ENCODE measurements at places on chromosomes 11 and 22.

DNA sequence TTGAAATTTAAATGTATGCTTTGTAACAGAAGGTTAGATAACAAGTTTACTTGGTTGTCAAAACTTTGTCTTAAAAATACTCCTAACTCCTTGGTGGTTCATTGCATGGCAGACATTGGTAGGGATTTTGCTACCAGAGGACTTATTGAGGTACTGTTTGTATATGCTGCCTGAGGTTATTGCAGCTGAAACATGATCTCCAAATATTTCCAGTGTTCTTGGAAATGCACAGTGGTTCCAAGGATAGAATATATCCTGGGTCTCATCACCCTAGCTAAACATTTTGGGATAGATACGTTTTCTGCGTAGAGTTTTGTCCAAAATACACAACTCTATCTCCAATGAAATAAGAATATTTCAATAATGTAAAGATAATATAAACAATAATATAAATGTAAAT is 109.2 kb downstream of the RAB38 start:
- DNase-seq: no peak

- no peak for DNase-seq
Measured at GRCh38 chr11:120719348-120719747, 207.8 kb downstream of the GRIK4 start.

DNA sequence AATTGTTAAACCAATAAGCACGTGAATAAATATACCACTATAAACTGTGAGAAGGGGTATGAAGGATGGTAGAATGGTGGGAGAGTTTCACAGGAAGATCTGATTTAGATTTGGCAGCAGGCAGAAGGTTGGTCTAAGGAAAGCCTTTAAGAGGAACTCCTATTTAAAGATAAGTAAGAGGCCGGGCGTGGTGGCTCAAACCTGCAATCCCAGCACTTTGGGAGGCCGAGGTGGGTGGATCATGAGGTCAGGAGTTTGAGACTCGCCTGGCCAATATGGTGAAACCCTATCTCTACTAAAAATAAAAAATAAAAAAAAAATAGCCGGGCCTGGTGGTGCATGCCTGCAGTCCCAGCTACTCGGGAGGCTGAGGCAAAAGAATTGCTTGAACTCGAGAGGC is 45.8 kb upstream of the CXCR5 start:
- DNase-seq: no peak

- no peak for DNase-seq
Measured at GRCh38 chr11:118050208-118050891, 26.5 kb upstream of the TMPRSS4 start.

GRCh38 chr11:37968148-37968547 is 1370.1 kb upstream of the RAG2 start:
- DNase-seq: no peak

GRCh38 chr22:24059793-24060192 is 48.7 kb downstream of the CABIN1 start:
- no peak for DNase-seq

GRCh38 chr11:58774164-58774593 is 42.4 kb upstream of the GLYAT start:
- no peak for DNase-seq

DNA sequence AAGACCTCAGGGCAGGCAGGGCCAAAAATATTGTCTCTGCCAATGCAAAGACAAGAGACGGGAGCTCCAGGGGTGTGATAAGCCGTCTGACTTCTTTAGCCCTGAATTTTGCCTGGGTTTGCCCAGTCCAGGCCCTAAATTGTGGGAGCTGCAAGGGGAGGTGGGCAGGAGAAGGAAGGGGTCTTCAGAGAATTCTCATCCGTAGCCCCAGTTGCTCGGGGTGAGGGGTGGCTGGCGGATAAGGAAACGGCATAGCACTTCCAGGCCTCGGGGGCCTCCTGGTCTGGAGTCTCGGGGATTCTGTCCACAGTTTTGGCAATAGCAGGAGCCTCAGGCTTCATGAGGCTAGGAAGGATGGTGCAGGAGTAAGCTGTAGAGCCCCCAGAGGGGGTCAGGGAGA is 7.4 kb downstream of the CD5 start:
- no peak for DNase-seq

DNA sequence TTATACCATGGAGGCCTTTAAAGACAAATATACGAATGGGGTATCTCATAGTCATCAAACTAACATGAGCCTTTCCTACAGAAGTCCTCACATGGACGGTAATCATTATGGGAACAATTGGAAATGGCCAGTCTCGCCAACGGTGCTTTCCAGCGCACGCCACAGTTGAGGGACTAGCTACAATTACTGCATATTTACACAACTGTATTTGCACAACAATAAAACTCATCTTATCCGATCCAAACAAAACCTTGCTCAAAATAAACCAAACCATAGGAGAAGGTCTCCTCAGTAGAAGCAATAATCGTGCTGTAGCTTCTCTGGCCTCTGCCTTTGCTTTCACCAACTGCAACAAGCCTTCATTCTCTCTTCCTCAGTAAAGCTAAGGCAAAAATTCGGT is 5.9 kb downstream of the CADM1 start:
- no peak for DNase-seq

- no peak for DNase-seq
Measured at GRCh38 chr11:108916935-108917334, 252.1 kb downstream of the DDX10 start.

GRCh38 chr22:44595841-44596341 is 97.9 kb upstream of the RTL6 start:
- no peak for DNase-seq

DNA sequence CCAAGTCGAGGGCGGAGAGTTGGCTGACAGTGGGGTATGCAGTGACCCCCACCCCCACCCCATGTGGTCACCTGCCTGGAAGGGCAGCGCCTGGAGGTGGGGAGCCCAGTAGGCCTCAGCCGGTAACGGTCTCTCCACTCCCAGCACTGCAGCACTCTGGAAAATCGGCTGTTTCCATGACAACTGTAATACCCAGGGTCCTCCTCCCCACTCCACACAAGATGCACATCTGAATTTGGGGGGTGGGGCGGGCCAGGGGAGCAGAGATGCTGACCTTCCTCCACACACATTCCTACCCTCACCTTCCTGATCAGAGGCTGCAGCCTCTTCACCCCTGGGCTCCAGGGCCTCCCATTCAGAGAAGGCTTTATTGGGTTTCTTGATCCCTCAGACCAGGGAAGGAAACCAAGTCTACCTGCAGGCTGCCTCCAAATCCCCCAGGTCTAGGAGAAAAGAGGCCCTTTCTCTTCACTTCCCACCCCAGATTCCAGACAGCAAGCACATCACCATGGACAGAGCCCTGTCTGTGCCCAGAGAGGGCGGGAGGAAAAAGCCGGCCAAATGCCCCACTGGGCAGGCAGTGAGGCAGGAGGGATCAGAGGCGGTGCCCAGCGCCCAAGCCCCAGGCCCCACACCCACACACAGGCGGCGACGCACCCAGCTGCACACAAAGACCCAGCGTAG is 46.5 kb downstream of the SLC22A12 start:
- no peak for DNase-seq

- DNase-seq: no peak
Measured at GRCh38 chr11:58796333-58796732, 48.2 kb downstream of the GLYATL2 start.

DNA sequence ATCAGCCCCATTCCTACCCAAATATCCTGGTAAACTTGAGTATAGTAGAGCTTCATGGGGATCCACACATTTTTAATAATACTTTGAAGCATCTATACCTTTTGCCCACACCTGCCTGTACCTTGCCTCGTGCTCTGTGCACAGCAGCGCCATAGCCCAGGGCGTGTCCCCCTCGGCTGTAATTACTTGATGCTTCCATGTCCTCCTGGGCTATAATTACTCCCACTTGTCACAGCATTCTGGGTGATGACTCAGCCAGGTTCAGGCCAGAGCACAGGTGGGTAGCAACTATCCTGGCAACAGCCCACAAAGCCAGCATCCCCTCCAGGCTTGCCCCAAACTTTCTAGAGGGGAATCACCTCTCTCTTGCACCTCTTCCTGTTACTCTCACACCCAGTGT is 23.7 kb upstream of the SLC36A4 start:
- DNase-seq: no peak

- DNase-seq: peak; percentile 69
Measured at GRCh38 chr11:121466063-121466794, 13.5 kb upstream of the SORL1-AS1 start.

GRCh38 chr11:18650859-18651557 is 16.9 kb upstream of the SPTY2D1 start:
- no peak for DNase-seq

- no peak for DNase-seq
Measured at GRCh38 chr22:36284171-36284571, 31.2 kb downstream of the APOL1 start.

DNA sequence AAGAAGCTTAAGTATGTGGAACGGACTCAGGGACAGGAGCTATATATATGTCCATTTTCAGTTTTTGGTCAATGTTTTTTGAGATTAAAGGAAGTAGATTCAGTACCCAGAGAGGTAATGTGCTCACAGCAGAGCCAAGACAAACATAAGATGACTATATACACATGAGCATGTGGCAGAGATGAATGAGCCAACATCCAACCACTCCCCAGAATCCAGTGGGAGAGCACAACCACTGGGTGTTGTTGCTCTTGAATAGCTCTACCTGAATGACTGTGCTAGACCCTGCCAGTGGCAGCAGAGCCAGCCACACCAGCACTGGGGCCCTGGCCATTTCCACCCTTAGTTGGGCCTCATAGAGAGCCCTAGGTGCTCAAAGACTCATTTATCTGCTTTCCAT is 10.7 kb upstream of the SYTL2 start:
- DNase-seq: no peak

GRCh38 chr11:66100272-66101065 is 30.4 kb downstream of the PACS1 start:
- DNase-seq: no peak

DNA sequence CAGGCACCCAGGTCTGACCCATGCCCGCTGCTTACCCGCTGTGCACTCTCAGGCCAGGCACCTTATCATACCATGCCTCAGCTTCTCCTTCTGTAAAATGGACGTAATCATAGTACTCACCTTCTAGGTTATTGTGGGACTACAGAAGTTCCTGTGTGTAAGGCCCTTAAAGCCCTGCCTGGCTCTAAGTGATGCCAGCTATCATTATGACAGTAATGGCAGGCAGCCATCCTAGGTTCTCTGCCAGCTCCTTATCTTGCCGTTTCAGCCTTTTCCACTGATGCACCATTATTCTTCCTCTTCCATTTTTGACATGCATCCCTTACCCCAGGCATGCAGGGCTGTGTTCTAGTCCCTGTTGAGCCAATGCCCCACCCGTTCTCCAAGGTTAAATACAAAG is 57.9 kb downstream of the DBX1 start:
- DNase-seq: no peak

- no peak for DNase-seq
Measured at GRCh38 chr22:40878922-40879321, 17.0 kb upstream of the DNAJB7 start.

GRCh38 chr22:35480627-35481550 is 59.7 kb upstream of the RASD2 start:
- DNase-seq: no peak

- DNase-seq: no peak
Measured at GRCh38 chr11:120581313-120581712, 69.8 kb downstream of the GRIK4 start.
